Lower leg skin (tissue), 4 donors: ENCODE measurements at places on chromosomes 11 and 22. TPM values are rescaled to one million over a fixed set of nuclear protein-coding genes. Genes with fewer than 3 reads are reported as not detected.

KDELR3 gene
- total RNA-seq: 0.80 TPM

GRCh38 chr11:65456418-65456817, 33.8 kb downstream of the NEAT1 start:
- DNase-seq: no peak

GRCh38 chr11:86692317-86692716, 19.9 kb upstream of the ME3 start:
- DNase-seq: no peak

GRCh38 chr11:96328395-96329010, 14.5 kb downstream of the MAML2 start:
- no peak for DNase-seq

DNA sequence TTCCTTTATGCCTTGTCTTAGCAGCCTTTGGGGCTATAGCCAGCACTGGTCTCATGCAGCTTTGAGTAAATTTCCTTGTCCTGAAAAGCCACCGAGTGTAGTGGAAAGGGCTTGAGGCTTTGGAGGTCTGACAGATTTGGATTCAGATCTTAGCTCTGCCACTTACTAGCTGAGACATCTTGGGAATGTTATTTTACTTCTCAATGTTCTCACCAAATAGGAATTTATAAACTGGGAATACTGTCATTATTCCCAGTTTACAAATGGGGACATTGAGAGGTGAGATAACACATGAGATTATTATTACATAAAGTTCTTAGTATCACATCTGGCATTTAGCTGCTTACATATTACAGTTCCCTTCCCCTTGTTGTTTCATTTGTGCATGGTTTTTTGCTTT, 95.5 kb downstream of the COMMD9 start:
- DNase-seq: no peak

DEPDC7 gene
- total RNA-seq: 5.3 TPM

DNA sequence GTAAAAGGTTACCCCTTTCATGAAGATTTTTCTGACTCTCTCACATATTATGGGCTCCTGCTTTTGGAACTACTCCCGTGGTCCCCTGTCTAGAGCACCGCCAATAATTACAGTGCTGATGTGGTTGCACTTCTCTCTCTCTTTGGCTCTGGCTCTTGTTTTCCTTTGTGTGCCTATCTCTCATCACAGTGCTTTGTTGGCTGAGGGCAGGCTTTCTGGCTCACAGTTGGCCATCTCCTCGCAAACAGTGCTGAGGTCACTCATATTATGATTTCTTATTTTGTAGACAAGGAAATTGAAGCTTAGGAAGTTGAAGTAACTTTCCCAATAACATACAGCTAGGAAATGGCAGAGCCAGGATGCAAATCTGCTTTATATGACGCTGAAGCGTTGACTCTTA, 192.5 kb downstream of the DDX10 start:
- no peak for DNase-seq

GRCh38 chr11:1727096-1727690, 23.2 kb downstream of the IFITM10 start:
- no peak for DNase-seq
